ENCODE measurements at places on chromosomes 12 and 14.

GRCh38 chr14:45194964-45195363 lies 58.0 kb downstream of the MIS18BP1 start:
- no peak for DNase-seq

DNA sequence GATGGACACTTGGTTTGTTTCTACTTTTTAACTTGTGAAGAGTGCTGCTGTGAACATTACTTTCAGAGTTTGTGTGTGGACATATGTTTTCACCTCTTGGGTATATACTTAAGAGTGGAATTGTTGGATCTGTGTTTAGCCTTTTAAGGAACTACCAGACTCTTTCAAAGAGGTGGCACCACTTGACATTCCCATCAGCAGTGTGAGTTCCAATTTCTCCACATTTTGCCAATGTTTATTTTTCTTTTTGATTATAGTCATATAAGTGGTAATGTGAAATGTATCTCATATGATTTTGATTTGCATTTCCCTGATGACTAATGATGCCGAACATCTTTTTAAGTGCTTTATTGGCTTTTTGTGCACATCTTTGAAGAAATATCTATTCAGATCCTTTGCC lies 44.8 kb downstream of the ARHGAP5 start:
- DNase-seq = no peak

DNA sequence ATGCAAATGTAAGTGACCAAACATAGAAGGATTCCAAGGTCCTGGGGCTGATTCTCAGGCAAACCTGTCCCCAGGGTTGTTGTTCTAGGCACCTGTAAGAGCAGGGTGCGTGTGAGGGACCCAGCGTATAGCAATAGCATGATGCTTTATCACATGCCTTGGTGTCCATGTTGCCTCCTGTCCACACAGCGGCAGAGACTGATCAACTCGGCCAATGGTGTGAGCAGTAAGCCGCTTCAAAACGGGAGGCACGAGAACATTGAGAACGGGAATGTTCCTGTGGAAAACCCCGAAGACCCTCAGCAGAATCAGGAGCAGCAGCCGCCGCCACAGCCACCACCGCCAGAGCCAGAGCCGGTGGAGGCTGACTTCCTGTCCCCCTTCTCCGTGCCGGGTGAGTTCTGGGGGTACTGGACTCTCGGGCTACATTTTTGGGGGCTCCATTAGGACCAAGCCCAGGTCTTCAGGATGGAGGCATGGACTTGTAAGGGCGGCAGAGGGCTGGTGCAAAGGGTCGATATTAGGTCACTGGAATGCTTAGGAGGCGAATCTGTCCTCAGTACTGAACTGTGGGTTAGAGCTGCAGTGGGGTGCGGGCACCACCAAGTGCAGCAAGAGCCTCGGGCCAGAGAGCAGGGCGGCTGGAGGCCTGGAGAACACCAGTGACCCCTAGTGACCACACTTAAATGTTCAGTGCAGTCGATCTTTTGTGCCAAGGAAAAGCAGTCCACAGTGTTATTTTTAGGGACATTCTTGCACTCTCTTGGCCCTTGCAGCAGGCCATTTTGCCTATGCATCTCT lies 57.2 kb upstream of the RIN3 start:
- no peak for DNase-seq

DNA sequence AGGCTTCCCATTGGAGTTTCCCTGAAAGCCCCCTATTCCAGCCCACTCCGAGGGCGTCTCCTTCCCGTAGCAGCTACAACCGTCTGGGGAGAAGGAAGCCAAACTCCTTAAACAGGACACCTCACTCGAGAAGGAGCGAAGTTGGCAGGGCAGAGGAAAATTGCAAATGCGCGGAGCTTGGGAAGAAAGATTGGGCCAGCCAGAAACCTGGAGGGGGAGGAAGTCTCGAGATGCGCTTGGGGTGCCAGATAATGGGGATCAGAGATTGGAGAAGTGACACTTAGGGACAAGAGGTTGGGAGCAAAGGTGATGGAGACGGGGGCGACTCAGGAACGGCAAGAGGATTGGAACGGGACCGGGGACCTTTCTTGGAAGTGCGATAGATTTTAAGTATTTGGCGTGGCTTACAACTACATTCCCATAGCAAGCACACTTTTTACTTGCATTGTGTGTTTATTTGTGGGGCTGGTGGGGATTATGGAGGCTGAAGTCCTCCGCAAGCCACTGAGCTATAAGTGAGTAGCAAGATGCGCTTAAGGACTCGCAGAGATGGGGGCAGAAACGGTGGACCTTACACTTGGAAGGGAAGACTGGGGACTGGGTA lies 926 bp downstream of the HRK start:
- no peak for DNase-seq

- DNase-seq = no peak
Measured at GRCh38 chr12:102682366-102683289, 202.3 kb upstream of the IGF1 start.

- DNase-seq = no peak
Measured at GRCh38 chr14:84250893-84251292, 1279.1 kb upstream of the FLRT2 start.

DNA sequence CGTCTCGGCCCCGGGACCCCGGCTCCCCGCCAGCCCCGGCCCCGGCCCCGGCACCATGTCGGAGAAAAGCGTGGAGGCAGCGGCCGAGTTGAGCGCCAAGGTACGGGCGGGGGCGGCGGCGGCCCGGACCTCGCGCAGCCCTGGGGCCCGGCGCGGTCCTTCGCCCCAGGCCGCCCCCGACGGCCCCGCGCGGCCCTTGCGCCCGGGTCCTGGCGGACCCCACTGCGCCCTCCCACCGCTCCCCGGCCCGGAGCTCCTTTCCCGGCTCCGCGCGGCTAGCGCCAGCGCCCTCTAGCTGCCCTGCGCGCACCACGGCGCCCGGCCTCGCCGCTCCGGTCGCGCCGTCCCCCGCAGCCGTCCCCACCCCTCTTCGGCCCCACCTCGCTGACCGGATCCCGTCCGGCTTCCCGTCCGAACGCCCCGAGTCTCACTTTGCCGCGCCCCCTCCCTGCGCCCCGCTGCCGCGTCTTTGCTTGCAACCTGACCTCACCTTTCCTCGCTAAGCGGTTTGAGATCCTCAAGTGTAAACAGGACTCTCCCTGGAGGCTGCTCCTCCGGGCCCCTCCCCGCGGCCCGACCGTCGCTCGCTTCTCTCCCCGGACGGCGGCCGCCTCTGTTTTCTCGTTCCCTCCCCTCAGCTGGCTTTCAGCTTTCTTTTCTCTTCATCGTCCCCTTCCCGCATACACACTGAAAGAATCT lies 637 bp downstream of the PTMS start:
- no peak for DNase-seq
